Urinary bladder (tissue), 4 donors: ENCODE measurements at places on chromosomes 6 and 20.

DNA sequence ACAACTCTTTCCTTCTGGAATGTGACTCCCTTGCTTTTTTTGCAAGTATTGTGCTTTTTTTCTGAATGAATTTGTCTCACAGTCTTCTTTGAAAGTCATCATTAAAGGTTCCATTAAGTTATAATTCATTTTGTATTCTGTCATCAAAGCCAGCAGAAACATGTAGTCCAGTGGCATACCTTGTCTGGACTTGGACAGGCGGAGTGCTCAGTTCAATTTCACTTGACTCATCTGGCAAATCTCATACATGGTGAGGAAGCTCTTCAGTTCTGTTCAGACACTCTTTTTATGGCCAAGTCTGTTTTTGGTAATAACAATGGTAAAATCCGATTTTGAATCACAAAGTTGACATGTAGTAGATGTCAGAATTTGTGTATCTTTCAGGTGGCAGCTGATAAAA lies 260.8 kb upstream of the OPRM1 start:
- DNase-seq, result no peak

DNA sequence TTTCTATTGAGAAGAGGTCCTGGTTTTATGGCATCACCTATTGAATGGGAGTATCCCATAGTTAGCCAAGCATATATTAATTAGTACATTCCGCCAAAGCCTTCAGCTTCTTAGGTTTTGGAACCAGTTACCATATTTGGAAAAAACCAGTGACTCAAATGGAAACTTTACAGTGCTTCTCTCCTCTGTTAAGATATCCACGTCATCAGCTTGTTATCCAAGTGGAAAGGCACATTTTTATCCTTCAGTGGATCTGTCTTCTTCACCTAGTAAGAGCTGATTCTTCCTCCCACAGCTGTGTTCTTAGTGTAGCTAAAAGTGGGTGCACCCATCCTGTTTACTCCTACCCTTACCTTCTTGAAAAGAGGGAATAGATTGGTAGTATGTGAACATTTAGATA lies 34.5 kb downstream of the TPD52L1 start:
- no peak for DNase-seq

DNA sequence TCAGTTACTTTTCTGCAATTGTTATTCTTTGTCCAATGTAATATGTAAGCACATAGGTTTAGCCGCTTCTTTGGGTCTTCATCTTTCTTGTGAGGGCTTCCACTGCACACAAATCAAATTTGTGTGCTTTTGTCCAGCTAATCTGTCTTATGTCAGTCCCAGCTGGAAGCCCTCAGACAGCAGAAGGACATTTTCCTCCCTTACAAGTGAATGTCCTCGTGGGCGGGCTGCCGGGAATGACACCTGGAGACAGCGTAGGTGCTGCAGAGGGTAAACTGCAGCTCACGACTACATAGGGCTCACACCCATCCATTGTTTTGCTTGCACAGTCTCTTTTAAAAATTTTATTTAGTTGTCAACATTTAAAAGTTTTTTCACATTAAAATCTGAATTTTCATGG lies 24.6 kb upstream of the PPP1R14C start:
- no peak for DNase-seq

DNA sequence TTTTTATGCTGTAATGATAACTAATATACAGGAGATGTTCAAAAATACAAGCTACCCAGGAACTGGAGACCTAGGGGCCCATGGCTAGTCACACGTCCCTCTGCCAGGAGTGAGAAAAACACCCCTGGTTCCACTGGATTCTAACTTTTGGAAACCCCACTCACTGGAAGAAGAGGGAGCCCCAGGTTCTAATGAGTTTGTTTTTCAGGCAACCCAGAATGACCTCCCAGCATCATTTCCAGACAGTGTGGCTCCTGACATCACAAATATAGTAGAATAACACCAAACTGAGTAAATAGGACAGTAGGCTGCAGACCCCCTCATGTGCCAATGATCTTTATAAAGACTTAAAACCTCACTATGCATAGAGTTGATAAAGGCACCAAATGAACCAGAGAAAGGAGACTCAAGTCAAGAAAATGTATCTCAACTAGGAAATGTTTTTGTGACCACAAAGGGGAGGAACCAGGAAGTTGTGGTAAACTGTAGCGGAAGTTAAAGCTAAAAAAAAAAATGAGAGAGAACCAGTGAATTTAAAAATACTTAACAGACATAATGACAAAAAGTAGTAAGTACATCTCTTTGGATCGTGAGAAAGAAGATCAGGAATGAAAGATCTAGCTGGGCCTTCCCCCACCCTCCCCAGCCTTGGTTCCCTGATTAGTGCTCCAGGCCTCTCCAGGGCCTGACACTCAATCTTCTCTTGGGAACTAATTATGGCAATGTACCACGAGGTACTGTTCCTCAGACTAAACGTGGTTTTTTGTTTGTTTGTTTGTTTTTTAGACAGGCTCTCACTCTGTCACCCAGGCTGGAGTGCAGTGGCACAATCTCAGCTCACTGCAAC lies 19.8 kb downstream of the HLA-E start:
- DNase-seq, result no peak

- DNase-seq, result no peak
Measured at GRCh38 chr20:39873286-39873685, 815.8 kb downstream of the MAFB start.

- DNase-seq, result no peak
Measured at GRCh38 chr20:59157531-59157930, 6.1 kb upstream of the ZNF831 start.

- DNase-seq, result no peak
Measured at GRCh38 chr6:53179961-53180651, 31.5 kb upstream of the GCM1 start.

DNA sequence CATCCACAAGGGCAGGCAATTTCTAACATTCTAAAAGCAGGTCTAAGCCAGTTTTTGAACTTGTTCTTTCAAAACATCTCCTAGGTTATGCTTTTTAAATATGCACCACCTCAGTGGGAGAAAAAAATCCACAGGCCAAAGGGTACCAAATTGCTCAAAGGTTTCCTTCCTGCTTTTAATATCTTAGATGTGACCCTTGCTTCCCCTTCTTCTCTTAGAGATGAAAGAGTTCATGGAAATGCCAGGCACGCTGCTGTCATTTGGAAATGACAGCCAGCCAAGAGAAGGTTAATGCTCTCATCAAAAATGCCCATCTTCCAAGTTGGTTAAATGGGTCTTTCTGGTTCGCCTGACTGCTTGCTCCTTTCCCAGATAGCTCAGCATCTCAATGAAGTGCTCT lies 497.1 kb downstream of the CD83 start:
- no peak for DNase-seq

DNA sequence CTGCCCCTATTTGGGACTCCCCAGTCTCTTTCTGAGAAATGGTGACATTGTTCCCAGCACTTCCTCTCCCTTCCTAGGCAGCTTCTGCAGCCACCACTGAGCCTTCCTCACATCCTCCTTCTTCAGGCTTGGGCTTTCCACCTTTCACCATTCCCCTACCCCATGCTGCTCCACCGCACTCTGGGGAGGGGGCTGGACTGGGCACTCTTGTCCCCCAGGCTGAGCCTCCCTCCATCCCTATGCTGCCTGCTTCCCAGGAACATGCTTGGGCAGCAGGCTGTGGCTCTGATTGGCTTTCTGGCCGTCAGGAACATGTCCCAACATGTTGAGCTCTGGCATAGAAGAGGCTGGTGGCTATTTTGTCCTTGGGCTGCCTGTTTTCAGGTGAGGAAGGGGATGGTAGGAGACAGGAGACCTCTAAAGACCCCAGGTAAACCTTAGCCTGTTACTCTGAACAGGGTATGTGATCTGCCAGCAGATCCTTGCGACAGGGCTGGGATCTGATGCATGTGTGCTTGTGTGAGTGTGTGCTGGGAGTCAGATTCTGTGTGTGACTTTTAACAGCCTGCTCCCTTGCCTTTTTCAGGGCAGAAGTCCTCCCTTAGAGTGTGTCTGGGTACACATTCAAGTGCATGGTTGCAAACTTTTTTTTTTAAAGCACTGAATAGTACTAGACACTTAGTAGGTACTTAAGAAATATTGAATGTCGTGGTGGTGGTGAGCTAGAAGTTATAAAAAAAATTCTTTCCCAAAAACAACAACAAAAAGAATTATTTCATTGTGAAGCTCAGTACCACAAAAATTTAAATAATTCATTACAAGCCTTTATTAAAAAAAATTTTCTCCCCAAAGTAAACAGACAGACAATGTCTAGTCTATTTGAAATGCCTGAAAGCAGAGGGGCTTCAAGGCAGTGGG lies 2.1 kb upstream of the CDKN1A start:
- DNase-seq, result no peak

DNA sequence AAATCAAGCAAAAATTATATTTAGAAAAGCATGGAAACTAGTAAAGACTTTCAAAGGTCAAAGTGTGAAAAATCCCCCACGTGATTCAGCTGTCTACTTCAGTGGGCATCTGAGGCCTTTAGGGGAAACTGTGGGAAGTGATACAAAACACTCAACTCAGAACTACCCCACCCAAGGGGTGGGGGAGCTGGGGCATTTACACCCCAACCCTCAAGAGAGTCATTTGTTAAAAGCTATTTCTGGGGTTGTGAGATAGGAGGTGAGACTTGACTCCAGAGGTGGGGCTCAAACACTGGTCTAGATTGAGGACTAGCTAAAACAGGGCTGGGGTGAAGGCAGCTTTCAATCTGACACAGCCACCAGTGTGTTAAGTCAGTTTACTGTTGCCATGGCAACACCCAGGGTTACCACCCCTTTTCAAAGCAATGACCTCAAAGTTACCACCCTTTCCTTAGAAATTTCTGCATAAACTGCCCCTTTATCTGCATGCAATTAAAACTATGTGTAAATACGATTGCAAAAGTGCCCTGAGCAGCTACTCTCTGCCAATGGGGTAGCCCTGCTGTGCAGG lies 9.9 kb upstream of the GTSF1L start:
- DNase-seq, result no peak

- peak; percentile 65 for DNase-seq
Measured at GRCh38 chr6:79421707-79422484, 115.3 kb downstream of the LCA5 start.

DNA sequence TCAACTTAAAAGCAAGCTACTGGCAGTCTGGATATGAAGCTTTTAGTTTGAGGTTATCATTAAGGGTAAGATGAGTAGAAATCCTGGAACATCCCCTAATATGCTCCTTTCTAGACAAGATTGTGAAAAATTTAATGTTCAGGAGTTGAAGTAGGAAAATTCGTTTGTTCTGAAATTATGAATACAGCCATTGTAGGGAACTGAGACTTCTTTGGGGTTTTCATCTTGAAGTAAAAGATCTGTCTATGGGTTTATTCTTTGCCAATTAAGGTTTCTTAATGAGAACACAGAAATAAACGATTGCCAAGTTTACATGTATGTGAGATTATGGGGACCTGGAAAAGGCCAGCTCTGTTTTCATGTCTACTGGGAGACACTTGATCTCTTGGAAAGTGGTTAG lies 225.6 kb upstream of the MOCS1 start:
- DNase-seq, result no peak

DNA sequence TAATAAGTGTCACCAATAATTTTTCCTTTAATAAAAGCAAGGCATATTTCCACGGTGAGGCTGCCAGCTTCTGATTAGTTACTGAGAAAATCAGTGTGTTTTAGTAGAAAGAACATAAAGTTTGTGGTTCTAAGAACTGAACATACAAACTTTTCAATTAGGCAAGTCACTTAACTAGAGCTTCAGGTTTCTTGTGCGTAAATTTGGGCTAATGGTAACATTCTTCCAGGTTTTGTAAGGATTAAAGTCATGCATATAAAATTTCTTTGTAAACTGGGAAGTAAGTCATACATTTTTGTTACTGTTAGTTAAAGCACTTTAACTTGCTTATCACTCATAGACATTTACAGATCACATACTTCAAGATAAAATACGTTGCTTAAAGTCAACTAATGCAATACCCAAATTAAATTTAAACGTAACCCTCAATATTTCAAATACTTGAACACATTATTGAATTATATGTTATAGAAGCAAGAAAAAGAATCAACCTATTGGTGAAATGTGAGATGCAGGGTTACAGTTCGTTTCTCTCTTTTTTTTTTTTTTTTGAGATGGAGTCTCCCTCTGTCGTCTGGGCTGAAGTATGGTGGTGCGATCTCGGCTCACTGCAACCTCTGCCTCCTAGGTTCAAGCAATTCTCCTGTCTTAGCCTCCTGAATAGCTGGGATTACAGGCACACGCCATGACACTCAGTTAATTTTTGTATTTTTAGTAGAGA lies 327.3 kb upstream of the NOX3 start:
- DNase-seq, result no peak

DNA sequence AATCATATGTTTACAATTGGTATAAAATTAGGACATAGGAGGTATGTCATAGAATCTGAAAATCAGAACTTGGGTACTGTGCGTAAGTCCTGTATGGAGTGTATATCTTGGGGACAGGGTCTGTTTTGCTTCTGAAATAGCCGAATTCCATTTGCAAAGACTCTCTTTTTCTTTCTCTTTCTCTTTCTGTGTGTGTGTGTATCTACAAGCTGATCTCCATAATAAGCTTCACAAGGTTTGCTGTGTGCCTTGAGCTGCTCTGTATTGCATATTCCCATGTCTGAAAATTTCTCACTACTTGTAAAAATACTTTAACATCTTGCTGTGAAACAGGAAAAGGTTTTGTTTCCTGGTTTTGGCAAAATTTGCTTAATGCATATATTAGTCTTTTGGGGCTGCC lies 29.5 kb downstream of the STX11 start:
- no peak for DNase-seq
